ENCODE measurements at places on chromosomes 7 and 10.

DNA sequence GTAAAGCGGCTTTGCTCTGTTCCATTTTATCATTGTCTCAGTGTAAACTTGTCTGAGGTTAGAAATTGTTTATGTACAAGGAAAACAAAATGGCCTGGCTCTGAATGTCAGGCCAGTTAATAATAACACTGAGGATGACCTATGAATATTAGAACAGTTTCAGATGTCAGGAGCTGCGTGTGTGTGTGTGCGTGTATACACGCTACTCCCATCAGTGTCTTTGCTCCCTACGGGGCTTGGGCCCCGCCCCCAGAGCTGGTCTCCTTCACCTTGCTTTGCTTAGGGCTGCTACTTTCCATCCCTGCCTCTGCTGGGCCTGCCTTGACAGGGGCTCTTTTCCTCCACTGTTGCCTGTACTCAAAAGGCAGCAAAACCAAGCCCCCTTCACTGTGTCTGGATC is 142.3 kb upstream of the BET1 start:
- no peak for DNase-seq

GRCh38 chr7:33065981-33066380 is 3.4 kb upstream of the NT5C3A start:
- DNase-seq = no peak

GRCh38 chr7:94497874-94498670 is 11.5 kb upstream of the CASD1 start:
- no peak for DNase-seq

- peak; percentile 1 for DNase-seq
These were observed 223.7 kb upstream of the PCDH15 start for GRCh38 chr10:55024713-55025112.

DNA sequence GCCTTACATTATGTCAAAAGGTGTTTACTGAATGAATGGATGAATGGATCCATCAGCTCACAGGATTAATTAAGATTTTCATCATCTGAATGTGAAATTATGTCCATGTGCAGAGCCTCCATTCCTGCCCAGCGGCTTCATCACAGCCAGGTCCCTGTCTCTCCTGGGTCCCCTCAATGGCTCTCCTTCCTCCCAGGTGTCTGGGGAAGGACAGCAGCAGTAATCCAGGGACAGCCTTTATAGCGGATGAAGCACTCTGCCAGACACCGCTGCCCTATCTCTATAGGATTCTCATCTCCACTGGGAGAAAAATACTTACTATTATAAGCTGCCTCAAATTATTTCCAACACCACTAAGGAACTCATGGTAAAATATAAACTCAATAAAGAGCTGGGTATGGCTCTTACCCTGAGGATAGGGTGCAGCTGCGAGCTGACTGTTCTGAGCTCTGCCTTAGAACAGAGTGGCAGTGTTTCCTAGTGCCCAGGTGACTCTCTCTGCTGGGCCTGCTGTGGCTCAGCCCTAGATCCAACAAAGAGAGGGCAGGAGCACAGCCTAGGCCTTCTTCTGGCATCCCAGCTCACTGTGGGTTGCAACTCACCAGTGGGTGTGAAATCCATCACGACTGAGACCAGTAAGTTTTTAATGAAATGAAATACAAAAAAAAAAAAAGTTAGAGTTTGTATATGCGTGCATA is 38.3 kb downstream of the GPRIN2 start:
- DNase-seq = no peak

DNA sequence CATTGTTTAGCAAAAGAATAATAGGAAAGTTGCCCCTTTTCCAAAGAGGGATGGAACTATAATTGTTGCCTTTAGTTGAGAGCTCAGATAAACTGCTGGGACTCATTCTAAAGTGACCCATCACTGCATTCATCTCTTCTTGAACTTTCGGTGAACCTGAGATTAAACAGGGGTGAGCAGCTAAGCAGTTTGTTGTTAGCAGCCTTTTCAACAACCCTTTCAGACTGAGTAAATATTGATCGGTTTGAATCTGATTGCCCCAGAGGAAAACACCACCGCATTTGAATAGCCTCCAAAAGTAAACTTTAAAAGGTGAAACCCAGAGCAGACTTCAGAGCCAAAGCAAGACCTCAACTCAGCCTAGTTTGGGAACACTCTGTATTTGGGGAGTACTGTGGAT is 4.7 kb downstream of the HOXA1 start:
- DNase-seq = peak; percentile 33

DNA sequence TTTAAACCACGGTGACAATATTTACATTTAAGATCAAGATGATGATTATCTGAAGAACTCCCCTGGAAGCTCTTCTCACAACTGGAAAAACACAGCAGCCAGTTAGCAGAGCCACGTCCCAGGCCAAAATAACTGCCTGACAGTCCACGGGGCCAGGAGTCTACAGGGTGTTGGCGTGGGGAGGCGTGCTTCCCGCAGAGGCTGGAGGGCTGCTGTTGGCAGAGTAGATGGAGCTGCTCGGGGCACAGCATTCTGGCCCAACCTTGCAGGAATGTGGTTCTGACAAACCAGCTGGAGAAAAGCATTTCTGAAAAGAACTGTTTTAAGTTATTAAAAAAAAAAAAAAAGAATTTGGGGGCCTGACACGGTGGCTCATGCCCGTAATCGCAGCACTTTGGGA is 177.9 kb downstream of the EBF3 start:
- no peak for DNase-seq

GRCh38 chr7:66700633-66701131 is 39.9 kb upstream of the RABGEF1 start:
- no peak for DNase-seq

DNA sequence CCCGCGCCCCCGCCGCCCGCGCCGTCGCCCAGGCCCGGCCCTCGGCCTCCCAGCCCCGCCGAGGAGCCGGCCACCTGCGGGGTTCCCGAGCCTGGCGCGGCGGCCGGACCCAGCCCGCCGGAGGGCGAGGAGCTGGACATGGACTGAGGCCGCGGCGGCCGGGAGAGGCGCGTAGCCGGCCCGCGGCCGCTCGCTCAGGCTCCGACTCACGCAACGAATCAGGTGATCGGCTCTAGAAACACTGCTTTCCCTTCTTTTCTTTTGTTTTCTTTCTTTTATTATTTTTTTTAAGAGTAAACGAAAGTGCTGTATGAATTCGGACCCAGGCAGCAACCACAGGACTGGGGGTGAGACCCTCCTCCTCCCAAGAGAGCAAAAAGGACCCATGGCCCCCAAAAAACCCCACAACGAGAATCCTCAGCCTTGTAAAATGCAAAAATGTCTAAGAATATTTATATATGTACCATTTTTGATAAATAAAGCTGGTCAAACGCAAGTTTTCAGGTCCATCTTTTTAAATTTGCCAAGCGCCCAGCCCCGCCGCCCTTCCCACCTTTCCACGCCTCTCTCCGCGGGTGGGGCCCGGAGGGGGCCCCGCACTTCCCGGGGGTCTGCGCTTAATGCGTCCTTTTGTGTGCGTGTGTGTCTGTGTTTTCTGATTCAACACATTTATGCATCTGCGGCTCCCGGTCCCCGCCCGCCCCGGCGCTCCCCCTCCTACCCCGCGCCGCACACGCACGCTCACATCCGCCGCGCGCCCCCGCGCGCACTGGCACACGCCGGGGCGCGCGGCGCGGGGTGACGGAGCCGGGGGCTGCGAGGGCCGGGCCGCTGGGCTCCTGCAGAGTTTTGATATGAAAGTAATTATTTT is 4.4 kb downstream of the UNCX start:
- DNase-seq = no peak

DNA sequence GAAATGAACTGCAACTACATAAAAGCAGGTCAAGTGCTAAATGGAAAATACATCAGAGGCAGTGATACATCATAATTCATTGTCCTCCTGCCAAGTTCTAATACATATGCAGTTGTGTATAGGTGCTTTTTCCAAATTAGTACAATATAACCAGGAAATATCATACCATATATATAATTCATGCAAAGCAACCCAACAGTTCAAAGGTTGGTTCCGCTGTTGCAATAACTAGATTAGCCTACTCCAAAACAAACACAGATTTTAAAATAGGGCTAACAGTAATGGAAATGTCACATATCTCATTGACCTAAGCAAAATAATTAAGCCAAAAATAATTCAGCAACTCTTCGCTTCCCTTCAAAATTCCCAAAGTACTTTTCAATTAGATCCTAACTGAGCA is 88.9 kb upstream of the NEBL start:
- no peak for DNase-seq

DNA sequence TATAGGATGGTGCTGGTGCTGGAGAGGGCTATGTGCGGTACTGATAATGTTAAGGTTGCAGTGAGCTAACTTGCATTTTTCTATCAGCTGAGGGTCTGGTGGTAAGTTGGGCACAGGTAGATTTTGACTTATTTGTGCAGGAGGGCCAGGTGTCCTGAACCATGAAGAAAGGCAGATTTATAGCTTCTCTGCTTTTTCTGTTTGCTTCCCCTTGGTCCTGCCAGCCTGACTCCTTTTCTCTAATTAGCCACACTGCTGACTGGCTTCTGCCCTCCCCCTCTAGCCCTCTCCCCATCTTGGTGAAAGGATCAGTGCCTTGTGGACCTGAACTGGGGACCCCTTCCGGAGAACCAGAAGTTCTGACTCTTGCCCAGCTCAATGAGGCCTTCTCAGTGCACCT is 40.8 kb upstream of the STEAP4 start:
- DNase-seq = no peak

GRCh38 chr7:53013925-53014324 is 21.5 kb upstream of the POM121L12 start:
- no peak for DNase-seq

DNA sequence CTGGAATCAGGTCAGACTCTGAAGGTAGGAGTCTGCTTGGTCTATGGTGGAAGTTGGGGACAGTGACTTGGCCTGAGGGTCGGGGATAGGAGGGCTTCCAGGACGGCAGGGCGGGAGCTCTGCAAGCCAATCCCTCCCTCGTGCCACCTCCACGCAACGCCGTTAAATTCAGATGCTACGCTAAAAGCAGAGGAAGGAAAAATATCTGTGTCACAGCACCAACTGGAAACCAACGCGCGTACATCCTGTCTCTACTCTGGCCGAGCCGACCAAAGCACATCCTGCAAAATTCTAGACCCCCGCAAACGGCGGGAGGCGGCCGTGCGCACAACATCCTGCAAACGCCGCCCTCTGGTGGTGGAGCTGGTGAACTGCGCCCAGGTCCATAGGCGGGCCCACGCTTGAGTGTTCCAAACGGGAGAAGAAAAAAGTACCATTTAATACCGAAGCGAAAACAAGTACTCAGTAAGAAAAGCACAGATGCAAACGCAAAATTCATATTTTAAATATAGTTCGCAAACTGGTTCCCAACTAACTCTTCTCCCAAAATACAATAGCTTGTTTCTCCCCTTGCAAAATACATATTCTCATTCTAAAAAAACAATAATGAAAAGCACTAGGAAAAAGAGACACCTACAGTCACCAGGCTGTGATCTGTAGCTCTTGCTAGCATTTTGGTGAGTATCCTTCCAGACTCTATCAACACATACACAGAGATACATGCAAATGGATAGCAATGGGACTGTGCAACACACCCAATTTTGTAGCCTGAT is 45.7 kb upstream of the HSPA12A start:
- DNase-seq = no peak

- no peak for DNase-seq
These were observed 88.9 kb downstream of the ELFN1 start for GRCh38 chr7:1758859-1759521.

GRCh38 chr10:113133497-113134115 is 183.6 kb downstream of the TCF7L2 start:
- no peak for DNase-seq

DNA sequence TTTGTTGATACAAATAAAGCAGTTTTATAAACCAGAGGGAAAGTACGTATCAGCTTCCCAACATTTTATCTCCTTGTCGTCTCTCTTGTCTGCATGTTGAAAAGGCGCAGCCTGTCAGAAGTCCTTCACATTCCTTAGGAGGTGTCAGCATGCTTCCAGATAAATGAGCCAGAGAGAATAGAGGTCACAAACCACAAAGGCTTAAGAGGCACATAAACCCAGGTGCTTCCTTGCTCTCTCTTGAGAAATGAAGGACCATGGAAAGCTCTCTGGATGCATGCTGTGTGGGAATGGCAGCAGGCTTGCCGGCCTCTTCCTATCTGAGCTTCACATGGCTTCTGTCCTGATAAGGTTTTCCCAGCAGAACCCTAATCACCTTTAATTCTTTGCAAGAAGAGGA is 448.5 kb downstream of the XPNPEP1 start:
- DNase-seq = no peak

GRCh38 chr10:3761021-3761686 is 23.9 kb downstream of the KLF6 start:
- DNase-seq = no peak

- no peak for DNase-seq
These were observed 1144.6 kb downstream of the SORCS3 start for GRCh38 chr10:105785721-105786120.

DNA sequence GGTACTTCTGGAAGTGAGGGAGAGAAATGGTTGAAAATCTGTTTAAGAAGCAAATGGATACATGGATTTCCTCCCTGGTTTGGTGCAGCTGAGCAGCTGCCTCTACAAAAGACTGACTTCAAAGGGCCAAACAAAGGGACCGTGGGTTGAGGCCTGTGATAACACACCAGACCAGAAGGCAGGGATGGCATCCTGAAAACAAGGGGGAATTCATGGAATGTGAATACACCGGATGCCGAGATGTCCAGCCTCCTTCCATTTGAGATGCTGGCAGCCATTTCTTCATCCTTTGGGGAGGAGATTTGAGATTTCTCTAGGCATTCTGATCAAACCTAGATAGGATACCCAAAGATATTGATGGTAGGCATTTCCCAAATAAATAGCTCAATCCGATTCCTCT is 36.9 kb downstream of the TAF3 start:
- DNase-seq = no peak
